NCI-H146 (cell line): ENCODE measurements at places on chromosomes 6 and 20.

DNA sequence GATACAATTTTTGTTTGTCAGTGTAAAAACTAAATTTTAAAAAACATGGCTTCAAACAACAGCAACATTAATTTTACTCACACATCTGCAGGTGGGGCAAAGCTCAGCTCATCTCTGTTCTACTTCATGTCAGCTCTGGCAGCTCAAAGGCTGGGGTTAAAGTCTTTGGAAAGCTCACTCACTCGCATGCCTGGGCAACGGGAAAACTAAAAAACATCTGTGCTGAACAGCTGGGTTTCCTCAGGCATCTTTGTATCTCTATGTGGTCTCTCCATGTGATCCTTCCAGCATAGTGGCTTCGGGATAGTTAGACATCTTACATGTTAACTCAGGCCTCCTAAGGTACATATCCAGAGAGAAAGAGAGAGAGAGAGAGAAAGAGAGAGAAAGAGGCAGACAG is 499.6 kb downstream of the RFPL4B start:
- DNase-seq: no peak

DNA sequence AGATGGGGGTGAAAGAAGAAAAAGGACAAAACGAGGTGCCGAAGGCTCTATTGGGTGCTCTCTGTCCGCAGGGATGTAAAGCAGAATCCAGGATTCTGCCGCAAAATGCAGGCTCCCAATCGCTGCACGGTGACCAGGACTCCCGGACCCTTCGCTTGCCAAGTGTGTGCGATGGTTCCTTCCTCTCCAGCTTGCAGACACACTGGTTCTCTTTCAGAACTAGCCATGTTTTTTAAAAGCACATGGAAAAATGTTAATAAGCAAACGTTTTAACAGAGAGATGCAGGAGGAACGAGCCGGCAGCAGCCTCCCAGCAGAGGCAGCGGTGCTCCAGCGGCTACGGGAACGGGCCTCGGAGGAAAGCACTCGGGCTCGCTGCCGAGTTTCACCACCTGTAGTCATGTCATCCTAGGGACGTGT is 59.6 kb downstream of the ZNF831 start:
- DNase-seq: no peak

DNA sequence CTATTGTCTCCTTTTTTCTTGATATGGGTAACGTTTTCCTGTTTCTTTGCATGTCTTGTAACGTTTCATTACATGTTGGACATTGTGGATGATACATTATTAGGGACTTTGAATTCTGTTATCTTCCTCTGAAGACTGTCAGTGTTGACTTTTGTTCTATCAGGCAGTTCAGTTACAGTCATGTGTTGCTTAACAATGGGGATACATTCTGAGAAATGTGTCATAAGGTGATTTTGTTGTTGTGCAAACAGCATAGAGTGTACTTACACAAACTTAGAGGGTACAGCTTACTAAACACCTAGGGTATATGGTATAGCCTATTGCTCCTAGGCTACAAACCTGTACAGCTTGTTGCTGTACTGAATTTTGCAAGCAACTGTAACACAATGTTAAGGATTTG is 64.7 kb downstream of the AK9 start:
- no peak for DNase-seq

GRCh38 chr6:33671744-33672072 is 39.8 kb downstream of the UQCC2 start:
- DNase-seq: no peak

- DNase-seq: no peak
Measured at GRCh38 chr6:169175360-169175887, 78.2 kb downstream of the THBS2 start.

- no peak for DNase-seq
Measured at GRCh38 chr6:87045521-87046075, 49.3 kb downstream of the CGA start.

GRCh38 chr6:140494321-140495108 is 1120.1 kb upstream of the CITED2 start:
- no peak for DNase-seq

DNA sequence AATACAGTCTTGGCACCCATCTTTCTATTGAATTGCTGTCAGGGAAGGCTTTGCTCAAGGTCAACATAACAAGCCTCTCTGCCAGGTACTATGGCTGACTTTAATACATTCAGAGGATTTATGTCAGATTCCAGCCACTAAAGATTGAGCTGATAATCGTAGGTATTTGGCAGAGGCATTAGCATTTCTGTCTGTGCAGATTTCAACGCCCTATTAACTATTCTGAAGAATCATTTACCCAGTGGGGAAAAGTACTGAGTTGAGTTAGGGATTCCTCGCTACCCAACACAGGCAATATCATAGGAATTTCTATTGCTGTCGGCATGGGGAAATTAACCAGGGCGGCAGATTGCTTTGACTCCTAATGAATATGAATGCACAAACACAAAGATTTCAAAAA is 233.7 kb upstream of the SPTLC3 start:
- no peak for DNase-seq

- no peak for DNase-seq
Measured at GRCh38 chr6:115544765-115545671, 515.7 kb downstream of the FRK start.

- no peak for DNase-seq
Measured at GRCh38 chr6:148497257-148497656, 154.6 kb downstream of the SASH1 start.

GRCh38 chr6:170163405-170164170 is 127.3 kb downstream of the DLL1 start:
- DNase-seq: no peak

GRCh38 chr20:17925141-17925939 is 43.3 kb downstream of the SNX5 start:
- DNase-seq: no peak

DNA sequence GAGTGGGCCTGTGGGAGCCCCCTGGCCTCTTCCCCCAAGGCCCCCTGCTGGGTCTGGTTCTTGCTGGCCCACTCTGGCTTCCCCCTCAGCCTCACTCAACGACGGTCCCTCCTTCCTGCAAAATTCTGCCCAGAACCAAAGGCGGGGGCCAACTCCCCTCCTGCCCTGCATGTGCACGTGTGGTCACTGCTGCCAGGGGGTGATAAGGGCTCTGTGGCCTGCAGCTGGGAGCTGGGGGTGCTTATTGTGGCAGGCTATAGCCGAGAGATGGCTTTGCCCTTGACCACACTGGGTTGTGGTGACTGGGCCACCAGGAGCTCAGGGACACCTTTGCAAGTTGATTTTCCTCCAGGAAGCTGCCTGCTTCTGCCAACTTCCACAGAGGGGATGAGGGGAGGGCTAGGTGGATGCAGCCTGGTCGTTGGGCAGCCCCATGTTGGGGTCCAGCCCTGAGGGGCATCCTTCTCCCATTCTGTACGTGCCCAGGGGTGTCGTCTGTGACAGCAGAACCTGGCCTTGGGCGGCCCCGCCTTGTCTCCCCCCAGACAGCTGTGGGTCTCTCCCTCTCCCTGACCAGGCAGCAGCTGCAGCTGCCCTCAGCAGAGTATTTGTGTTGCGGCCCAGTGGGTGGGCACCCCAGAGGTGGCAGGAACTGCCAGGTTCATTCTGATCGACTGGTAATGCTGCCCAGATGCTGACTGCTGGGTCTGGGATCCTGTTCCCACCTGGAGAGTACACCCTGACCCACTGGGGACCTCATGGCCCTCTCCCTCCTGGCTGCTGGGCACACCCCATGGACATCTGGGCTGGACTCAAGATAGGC is 5.6 kb downstream of the TCEA2 start:
- DNase-seq: no peak

GRCh38 chr6:12354499-12354898 is 64.3 kb downstream of the EDN1 start:
- no peak for DNase-seq

DNA sequence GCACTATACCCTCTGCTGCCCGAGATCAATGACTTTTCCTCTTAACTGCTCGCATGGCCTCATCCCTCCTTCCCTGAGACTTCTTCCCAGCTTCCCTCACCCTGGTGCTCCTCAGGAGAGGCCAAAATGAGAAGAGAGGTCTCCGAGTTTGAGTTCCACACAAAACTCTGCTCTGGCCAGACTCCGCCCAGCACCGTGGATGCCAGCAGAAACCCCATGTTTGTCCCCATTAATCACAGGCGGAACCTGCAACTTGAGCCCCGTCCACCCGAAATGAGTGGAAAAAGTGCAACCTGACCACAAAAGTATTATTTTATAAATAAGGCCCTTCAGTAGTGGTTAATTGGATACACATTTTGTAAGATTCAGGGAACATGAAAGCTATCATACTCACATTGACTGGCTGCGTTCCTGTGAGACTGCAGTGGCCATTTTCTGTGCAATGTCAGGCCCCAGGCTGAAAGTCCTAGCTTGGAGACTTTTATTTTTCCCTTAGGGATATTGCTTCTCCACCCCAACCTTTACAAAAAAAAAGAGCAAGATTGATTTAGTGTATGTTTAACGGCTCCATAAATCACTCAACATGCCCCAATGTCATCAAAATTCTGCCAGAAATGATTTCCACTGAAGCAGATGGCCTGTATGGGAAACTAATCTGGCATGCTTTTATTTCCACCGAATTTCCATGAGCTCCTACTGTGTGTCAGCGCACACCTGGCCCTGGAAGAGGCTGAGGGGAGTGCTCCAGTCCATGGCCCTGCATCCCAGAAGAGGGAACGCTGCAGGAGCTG is 134.6 kb downstream of the BMP7 start:
- no peak for DNase-seq

GRCh38 chr6:63295553-63296194 is 24.1 kb downstream of the LGSN start:
- DNase-seq: no peak

GRCh38 chr20:6241591-6241990 is 118.8 kb upstream of the FERMT1 start:
- DNase-seq: no peak

DNA sequence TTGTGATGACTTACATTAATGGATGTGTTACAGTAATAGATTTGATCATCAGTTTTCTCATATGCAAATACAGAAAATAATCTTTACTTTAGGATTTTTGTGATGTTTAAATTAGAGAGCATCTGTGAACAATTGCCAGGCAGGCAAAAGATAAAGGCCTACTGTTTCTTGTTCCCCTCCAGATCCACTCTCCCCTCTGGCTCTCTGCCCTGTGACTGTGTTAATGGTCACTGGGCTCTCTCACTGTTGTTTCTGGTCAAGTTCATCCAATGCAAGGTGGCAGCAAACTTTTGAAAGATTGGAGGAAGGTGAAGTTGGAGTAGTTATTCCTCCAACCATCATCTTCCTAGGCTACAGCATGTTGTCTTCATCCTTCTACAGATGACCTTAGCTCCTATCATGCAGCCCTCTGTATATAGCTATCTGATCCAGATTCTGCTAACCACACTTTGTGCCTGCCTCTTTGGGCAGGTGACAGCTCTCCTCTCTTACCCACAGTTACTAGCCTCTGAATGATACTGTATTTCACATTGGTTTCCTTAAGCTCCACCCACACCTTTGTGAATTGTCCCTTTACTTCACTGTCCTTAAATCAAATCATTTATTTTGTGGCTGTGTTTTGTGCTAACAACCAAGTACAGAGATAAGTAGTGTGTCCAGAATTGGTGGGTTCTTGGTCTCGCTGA is 48.9 kb upstream of the ARG1 start:
- no peak for DNase-seq

DNA sequence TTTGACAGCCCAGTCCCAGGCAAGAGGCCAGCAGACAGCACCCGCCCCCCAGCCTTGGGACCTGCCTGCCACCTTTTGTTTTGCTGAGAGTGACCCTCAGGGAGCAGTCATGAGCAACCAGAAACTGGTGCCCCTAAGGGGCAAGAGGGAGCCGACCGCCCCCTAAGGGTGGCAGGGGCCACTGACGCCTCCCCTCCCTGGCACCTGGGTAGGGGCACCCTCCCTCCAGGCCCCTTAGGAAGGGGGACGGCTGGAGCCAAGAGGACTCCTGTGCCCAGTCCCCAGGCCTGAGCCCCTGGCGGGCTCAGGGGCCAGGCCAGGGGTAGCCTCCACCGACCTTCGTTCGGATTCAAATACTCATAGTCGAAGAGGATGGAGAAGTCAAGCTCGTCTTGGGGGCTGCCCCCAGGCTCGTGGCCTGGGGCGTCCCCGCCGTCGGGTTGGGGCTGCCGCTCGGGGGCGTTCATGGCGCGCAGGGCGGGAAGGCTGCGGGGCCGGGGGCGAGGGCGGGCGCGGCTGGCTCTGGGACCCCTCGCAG is 417 bp downstream of the NFATC2 start:
- DNase-seq: no peak
